Activated CD8-positive, alpha-beta memory T cell treated with anti-CD3 and anti-CD28 coated beads, Interleukin-2, amount 50 U/mL, for 4 hours (primary cell): ENCODE measurements at places on chromosomes 16 and 17.

DNA sequence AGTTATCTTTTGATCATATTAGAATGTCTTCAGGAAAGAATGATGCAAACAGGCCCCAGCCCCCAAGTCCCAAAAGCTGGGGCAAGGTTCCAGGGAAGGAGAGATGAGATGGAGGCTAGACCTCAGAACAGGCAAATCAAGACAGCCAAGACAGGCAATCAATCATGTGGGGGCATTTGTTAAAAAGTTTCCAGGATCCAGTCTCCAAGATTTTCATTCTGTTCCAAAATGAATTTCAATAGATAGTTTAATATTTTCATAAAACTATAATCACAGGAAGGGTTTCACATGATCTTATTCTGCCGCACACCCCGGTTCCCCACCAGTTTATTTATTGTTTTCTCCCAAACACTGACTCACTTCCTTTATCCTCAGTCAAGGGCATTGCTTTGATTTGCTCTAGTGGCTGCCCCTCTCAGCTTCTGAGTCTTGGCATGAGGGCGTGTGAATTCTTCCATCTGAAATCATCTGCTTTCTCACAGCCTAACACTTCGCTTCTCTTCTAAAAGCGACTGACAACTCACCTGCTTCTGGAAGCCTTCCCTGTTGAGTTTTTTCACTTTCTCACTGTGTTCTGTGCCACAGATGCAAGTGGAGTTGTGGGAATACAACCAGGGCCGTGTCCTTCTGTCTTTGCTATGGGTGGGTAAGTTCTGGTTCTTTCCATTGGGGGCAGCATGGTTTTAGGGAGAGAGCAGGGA lies 12.2 kb upstream of the TERF2 start:
- no peak for DNase-seq

DNA sequence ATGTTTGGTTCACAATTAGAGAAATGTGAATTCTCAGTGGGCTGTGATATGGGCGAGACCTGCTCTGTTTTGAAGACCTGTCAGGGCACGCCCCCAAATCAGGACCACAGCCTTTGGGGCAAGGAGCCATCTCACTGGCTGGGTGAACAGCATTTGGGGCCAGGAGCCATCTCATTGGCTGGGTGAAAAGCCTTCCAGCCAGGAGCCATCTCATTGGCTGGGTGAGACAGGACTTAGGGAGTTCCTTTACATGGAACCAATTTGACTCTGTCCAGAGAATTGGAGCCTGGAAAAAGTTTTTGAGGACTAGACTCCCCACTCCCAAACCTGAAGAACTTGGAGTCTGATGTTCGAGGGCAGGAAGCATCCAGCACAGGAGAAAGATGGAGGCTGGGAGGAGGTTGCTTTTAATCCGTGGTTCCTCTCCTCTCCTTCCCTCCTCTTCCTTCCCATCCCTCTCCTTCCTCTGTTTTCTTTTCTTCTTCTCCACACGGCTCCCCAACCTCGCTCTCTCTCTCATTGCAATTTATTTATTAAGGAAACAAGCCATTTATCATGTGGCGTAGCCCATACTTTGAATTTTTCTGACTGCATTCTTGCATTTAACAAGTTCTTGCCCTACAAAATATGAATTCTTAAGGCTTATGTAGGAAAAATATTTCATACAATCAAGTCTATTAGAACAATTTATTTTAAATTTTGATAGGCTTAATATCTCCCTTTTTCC lies 19.7 kb downstream of the FOXL1 start:
- no peak for DNase-seq

DNA sequence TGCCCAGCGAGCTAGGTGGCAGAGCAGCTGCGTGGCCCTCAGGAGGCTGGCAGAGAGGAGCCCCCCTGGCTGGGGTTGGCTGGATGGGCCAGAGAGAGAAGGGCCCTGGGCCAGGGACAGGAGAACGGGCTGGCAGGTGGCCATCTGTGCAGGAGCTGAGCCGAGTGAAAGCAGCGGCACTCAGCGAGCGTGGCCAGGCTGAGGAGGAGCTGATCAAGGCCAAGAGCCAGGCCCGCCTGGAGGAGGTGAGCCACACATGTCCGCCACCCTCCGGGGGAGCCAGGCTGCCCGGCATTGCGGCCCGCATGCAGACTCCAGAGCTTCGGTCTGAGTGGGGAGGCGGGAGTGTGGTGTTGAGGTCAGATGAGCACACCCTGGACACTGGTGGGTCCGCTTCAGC lies 2.1 kb upstream of the RAC3 start:
- no peak for DNase-seq

GRCh38 chr17:83092931-83093330 lies 13.5 kb downstream of the METRNL start:
- no peak for DNase-seq

GRCh38 chr16:49778202-49778930 lies 77.5 kb downstream of the ZNF423 start:
- DNase-seq: no peak

- no peak for DNase-seq
Observed at GRCh38 chr17:35596530-35597233, 9.6 kb downstream of the AP2B1 start.

- DNase-seq: no peak
Observed at GRCh38 chr16:56580391-56581048, 8.8 kb upstream of the MT3 start.

GRCh38 chr16:29807426-29808218 lies 1.3 kb downstream of the MAZ start:
- peak; percentile 89 for DNase-seq

DNA sequence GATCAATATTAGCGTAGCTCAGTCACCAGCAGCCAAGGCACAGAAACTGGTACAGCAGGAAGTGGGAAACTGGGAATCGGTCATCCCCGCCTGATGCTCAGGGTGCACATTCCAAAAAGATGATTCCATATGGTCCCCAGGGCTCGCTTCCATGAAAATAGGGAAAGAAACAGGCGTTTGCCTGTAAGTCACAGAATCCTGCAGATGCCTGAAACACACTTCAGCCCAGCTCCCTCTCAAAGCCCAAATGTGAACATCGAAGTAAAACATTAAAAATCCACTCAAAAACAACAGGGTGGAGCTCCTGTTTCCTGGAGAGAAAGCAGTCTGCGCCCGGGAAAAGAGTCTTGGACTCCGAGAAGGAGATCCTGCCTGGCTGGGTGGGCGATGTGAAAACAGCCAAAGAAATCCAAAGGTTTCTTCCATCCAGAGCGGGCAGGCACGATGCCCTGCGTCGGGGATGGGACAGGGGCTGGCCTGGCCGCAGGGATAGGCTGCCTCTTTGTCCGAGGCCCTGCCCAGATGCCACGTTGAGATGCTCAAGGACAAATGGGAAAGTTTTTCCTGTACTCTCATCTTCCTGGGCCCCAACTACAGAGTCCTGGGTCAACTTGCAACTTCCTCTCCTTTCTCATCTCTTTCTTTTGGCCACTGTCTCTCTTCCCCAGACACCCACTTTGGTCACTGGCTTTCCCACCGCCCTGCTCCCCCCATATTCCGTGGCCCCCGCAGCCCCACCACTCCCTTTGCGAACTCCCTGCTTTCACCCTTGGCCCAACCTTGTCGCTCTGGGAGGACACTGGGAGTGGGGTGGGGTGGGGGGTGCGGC lies 743 bp downstream of the WIPI1 start:
- no peak for DNase-seq

- DNase-seq: no peak
Observed at GRCh38 chr17:82611140-82612058, 36.8 kb downstream of the WDR45B start.

DNA sequence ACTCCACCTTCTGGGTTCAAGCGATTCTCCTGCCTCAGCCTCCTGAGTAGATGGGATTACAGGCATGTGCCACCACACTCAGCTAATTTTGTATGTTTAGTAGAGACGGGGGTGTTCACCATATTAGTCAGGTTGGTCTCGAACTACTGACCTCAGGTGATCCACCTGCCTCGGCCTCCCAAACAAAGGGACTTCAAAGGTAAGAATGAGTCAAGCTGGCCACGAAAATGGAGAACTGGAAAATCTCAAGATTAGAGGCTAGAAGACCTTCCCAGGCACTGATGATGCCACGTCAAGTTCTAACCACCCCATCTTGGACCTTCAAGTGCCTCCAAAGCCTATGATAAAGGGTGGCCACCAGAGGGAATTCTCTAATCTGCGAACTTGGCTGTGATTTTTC lies 1.3 kb upstream of the CCL15 start:
- no peak for DNase-seq

DNA sequence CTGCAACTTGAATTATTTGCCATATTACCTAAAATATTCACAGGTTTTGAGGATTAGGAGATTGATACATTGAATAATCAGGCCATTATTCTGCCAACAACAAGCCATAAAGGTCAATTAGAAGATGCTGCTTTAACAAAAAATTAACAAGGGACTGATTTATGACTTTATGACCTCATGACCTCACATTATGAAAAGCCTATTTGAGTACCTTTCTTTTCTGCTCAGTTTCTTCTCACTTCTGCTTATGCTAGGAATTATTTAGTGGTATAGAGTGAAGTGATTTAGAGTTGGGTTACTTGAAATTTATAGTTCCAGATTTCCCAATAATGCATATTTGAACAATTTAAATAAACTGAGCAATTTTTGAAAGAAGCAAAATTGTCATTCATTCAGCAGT lies 121.6 kb downstream of the CHD9 start:
- DNase-seq: no peak

DNA sequence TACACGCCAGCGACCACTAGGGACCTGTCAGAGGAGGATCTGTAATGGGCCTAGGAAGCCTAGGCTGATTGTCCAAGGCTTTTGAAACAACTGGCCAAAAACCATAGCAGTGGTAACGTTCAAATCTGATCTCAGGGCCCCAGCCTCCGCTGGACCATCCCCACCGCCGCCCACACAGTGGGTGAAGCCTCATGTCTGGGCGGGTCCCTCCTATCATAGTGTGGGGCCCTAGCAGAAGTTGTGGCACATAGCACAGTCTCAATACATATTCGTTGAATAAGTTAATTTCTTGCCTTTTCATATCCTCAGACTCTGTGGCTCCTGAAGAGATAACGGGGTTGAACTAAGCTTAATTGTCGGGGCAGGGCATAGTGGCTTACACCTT lies 818 bp downstream of the DPH1 start:
- DNase-seq: peak; percentile 54

DNA sequence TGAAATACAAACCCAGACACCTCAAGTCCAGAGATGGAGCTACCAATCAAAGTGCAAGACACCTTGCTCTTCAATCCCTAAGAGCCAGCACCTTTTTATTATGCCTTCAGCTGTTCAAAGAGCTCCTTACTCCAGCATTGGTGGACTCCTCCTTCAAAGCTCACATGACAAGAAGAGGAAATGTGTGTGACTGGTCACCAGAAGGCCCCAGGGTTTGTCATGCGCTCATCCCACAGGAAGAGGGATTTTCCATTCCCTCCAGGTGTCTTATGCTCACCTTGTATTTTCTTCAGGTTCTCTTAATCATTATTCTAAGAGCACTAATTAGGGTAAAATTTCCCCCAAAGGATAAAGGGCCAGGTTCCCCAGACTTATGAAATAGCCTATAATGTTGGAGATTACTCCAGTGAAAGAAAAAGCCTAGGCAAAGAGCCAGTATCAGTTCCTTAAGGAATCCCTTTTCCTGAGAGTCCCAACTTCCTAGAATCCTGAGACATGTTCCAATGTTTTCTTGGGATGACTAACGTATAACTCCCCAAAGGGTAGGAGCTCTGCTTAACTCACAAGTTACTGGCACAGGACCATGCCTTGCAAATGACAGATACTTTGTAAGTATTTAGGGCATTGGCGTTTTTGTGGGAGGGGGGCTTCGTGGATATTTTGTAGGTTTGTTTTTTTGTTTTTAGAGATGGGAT lies 56.9 kb upstream of the SOX9 start:
- no peak for DNase-seq

GRCh38 chr17:65088621-65089360 lies 32.3 kb upstream of the GNA13 start:
- DNase-seq: no peak

DNA sequence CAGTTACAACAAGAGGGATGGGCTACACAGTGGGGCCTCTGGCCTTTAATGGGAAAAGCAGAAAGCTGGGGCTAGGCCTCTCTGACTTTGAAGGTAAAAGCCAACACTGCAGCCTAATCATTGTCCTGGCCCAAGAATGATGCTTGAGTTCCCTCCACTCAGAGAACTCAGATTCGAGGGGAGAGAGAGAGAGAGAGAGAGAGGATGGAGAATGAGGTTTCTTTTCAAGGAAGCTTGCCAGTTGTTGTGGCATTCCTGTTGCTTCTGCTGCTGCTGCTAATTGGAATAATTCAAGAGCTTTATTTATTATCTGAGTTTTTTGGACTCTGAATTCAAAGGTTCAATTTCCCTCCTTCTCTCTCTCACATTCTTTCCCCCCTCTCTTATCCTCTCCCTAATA lies 144.6 kb upstream of the IRX6 start:
- DNase-seq: no peak

- DNase-seq: no peak
Observed at GRCh38 chr16:20380782-20381181, 23.8 kb downstream of the PDILT start.

- no peak for DNase-seq
Observed at GRCh38 chr16:75271441-75272096, 20.1 kb upstream of the BCAR1 start.

- DNase-seq: no peak
Observed at GRCh38 chr16:57721356-57722209, 14.0 kb upstream of the KATNB1 start.

- DNase-seq: no peak
Observed at GRCh38 chr17:60311936-60312335, 80.0 kb downstream of the USP32 start.

- DNase-seq: no peak
Observed at GRCh38 chr17:61010661-61011170, 333.1 kb downstream of the BCAS3 start.

GRCh38 chr17:81025065-81025740 lies 9.7 kb upstream of the BAIAP2 start:
- DNase-seq: no peak
